ENCODE measurements at places on chromosomes 16 and 17. TPM values are rescaled to one million over a fixed set of nuclear protein-coding genes. Genes with fewer than 3 reads are reported as not detected.

Gene RTN4RL1
- 1.7 TPM for polyA plus RNA-seq

Gene CCL5
- 1.0 TPM for polyA plus RNA-seq

Gene CCDC78
- polyA plus RNA-seq: not detected

Gene CAMTA2
- 23.3 TPM for polyA plus RNA-seq
